D721Med (cell line): ENCODE measurements at places on chromosomes 1 and 21.

- DNase-seq, result no peak
Observed at GRCh38 chr1:60977661-60978060, 104.7 kb upstream of the NFIA start.

GRCh38 chr1:25526753-25527152, 16.7 kb upstream of the LDLRAP1 start:
- no peak for DNase-seq

- no peak for DNase-seq
Observed at GRCh38 chr1:204152310-204153044, 633 bp upstream of the ETNK2 start.

DNA sequence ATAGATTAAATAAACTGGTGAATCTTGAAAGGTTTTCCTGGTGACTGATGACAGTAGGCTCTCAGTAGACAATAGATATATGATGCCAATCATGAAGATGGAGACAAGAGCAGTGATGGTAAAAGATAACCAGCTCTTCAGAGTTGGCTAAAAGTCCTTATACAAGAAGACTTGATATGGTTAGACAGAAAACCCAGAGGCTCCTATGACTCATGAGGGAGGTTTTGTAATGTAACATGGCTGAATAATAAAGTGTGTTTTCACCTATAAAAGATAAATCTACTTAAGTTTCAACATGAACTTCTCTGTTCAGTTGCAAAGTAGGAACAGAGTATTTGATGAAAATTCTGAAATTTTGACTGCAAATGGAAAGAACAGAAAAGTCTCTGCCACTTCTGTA, 12.7 kb upstream of the CRNN start:
- DNase-seq, result no peak

- DNase-seq, result no peak
Observed at GRCh38 chr1:37069406-37069805, 35.1 kb upstream of the GRIK3 start.

GRCh38 chr1:162631546-162632191, 595 bp upstream of the DDR2 start:
- no peak for DNase-seq

- no peak for DNase-seq
Observed at GRCh38 chr1:187588917-187589316, 760.2 kb downstream of the PLA2G4A start.

GRCh38 chr1:227559499-227559898, 3.9 kb upstream of the ZNF678 start:
- DNase-seq, result no peak

DNA sequence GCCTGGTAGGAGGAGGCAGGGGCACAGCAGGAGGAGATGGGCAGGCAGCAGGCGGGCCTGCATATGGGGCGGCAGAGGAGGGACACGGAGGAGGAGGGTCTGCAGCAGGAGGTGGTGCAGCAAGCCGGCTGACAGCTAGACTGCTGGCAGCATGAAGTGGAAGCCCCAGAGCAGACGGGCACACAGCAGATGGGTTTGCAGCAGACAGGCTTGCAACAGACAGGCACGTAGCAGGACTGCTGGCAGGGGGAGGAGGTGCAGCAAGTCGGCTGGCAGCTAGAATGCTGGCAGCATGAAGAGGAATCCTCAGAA, 615 bp downstream of the KRTAP10-5 start:
- DNase-seq, result no peak

GRCh38 chr1:23799570-23800399, 769 bp downstream of the GALE start:
- DNase-seq, result no peak

GRCh38 chr1:110638556-110638955, 32.4 kb upstream of the KCNA2 start:
- no peak for DNase-seq

DNA sequence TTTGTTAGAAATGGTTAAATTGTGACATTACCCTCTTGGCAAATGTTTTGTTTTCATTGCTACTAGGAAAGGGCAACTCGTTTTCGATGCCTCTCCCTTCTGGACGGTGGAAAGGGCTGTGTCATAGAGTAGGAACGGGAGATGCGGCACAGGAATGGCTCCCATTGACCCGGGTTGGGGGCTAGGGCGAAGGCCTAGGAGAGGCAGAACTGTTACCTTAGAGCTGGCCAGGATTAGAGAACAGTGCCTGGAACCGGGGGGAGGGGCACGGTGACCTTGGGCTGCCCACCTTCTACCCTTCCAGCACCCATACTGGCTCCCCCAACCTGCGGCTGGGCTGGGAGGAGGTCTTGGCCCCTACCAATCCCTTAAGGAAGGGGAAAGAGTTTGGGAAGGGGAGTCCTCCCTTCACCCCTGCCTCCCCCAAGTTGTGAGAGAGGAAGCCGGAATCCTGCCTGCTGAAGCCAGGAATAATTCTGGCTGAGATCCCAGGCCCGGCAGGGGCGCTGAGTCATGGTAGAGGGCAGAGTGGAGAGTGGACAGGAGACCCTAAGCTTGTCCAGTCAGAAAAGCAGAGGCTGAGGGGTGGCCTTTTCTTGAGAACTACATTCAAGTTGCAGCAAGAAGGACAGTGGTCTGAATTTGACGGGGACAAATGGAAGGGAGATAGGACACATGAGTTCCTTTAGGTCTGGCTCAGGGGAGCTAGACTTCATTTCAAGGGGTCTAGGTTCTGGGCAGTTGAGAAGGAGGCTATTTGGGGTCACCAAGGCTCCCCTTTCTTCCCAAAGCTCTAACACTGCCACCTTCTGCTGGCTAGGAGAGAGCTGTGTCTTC, 8.2 kb downstream of the LMNA start:
- DNase-seq, result no peak

- no peak for DNase-seq
Observed at GRCh38 chr1:185533596-185533995, 200.6 kb upstream of the HMCN1 start.
